ENCODE measurements at places on chromosomes 12 and 14.

DNA sequence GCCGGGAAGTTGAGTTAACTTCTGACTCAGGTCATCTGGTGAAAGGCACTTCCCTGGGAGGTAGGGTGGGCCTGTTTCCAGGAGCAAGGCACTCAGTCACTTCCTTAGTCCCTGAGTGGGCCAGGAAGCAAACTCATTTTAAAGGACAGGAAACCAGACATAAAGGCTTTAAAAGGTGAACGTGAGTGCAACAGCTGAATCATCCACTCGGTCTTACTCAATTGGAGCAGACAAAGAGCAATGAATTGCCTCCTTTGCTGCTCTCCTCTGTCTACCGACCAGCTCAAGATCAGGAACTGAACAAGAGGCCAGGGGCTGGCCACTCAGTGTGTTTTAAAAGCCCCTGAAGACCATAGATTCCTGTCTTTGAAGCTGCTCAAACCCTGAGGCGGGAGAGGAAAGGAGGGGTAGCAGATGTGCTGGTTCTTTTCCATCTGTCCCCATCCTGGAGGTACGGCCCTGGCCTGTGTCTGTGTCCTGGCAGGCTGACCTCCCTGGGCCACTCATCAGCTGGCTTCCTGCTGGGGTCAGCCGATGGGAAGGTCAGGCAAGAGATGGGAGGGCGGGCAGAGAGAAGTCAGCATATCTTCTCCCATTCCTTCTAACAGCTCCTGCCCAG, 148.9 kb downstream of the PPM1H start:
- peak; percentile 85 for DNase-seq

GRCh38 chr12:77064896-77065360, 441 bp downstream of the E2F7 start:
- DNase-seq = no peak

DNA sequence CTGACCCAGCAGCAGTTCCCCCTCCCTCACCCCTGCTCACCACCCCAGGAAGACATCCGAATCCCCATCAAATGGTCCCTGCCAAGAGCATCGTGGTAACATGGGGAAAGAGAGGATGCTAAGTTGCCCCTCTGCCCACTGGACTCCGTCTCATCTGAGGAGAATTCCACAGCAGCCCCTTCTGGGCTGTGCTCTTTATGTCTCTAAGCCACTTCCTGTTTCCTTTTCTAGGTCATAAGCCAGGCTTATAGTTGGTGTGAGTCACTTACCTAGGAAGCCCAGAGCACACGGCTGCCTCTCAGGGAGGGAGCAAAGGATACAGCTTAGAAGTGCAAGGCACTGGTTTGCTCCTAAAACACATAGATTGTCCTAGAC, 76.0 kb downstream of the VCPKMT start:
- DNase-seq = no peak

GRCh38 chr12:114976372-114976771, 292.4 kb upstream of the TBX3 start:
- DNase-seq = no peak

DNA sequence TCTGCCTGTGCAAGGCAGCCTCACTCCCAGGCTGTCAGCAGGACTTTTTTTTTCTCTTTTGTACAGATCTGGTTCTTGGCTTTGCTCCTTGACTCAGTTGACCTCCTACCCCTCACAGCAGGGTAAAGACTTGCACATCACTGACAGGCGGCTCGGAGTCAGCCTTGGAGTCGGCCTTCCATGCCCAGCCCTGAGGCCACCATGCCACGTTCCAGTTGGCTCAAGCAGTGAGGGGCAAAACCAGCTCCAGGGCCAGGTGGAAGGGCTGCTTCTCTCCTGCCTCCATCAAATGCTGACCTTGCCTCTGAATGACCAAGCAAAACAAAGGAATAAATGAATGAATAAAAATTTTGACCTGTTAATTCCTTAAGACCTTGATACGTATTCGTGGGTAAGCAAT, 27.6 kb downstream of the JAG2 start:
- DNase-seq = no peak

DNA sequence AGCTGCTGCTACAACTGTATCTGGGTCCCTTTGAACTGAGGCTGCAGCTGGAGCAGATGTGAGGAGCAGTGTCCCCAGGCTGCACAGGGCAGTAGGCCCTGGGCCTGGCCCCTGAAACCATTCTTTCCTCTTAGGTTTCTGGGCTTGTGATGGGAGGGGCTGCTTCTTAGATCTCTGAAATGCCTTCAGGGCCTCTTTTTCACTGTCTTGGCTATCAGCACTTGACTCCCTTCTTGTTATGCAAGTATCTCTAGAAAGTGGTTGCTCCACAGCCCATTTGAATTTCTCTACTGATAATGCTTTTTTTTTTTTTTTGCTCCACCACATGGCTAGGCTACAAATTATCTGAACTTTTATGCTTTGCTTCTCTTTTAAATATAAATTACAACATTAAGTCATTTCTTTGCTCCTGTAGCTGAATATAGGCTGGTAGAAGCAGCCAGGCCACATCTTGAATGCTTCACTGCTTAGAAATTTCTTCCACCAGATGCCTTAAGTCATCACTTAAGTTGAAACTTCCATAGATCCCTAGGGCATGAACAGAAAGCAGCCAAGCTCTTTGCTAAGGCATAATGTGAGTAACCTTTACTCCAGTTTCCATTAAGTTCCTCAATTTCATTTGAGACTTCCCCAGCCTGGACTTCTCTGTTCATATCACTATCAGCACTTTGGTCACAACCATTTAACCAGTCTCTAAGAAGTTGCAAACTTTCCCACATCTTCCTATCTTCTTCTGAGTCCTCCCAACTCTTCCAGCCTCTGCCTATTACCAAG, 41.1 kb downstream of the ACSM4 start:
- no peak for DNase-seq

DNA sequence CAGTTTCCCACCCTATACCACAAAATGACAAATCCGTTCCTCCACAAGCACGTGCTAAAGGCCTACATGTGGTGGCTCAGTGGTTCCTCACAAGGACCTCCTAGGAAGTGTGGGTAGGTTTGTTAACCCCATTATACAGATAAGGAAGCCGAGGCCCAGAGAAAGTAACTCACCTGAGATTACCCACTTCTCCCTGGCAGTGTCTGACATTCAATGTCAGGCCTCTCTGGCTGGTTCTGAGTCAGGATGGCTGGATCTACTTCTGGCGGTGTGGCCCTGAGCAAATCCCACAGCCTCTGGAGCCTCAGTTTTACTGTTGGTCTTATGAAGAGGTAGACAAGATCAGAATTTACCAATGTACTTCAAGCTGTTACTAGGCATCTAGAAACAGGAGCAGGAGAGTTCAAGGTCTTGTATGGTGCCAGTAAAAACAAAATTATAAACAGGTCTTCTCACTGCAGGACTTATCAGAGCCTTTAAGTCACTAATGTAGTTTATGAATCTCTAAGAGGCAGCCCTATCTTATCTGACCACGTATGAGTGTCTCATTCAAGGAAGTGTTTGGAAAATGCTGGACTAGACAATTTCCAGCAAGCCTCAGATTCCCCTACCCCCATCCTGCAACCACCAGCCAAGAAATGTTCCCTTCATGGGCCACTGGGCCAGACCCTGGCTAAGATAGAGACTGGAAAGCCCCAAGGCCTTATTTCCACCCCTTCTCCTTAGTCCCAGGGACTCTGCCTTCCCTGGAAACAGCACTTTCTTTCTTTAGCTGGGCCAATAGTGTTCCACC, 4.2 kb downstream of the HSPB8 start:
- no peak for DNase-seq

DNA sequence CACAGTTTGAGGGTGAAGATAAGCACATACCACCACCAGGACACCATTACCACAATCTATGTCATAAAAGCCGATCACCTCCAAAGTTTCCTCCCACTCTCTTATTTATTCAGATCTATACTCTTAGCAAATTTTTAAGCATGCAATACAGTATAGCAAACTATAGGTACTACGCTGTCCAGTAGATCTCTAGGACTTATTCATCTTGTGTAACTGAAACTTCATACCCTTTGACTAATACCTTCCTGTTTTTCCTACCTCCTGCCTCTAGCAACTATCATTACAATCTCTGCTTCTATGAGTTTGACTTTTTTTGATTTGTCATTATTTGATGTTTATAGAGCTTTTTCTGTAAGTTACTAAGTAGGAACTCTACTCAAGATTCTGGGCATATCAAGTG, 84.5 kb upstream of the MANSC4 start:
- no peak for DNase-seq

DNA sequence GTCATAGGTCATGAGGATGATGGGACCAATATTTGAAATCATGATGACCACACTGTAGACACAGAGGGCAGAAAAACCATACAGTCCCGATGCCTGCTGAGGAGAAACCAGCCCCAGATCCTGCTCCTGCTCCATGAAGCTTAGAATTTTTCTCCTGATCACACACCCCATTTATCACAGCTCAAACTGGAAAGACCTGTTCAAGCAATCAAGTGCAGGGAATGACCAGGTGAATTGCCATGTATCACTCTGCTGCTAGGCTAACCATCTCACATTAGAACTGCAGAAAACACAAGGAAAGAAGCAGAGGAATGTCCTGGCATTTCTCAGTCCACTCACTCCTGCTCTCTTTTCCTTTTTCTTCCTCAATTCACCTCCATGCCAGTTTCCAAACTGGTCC, 18.1 kb downstream of the MANSC1 start:
- no peak for DNase-seq

GRCh38 chr12:68376901-68377300, 44.7 kb upstream of the MDM1 start:
- no peak for DNase-seq

GRCh38 chr12:110361216-110361615, 42.3 kb downstream of the ANAPC7 start:
- DNase-seq = no peak

All from non-pigmented ciliary epithelial cell (primary cell).